Sciatic nerve (tissue), 2 donors: ENCODE measurements at places on chromosomes 2 and 18. TPM values are rescaled to one million over a fixed set of nuclear protein-coding genes. Genes with fewer than 3 reads are reported as not detected.

DNA sequence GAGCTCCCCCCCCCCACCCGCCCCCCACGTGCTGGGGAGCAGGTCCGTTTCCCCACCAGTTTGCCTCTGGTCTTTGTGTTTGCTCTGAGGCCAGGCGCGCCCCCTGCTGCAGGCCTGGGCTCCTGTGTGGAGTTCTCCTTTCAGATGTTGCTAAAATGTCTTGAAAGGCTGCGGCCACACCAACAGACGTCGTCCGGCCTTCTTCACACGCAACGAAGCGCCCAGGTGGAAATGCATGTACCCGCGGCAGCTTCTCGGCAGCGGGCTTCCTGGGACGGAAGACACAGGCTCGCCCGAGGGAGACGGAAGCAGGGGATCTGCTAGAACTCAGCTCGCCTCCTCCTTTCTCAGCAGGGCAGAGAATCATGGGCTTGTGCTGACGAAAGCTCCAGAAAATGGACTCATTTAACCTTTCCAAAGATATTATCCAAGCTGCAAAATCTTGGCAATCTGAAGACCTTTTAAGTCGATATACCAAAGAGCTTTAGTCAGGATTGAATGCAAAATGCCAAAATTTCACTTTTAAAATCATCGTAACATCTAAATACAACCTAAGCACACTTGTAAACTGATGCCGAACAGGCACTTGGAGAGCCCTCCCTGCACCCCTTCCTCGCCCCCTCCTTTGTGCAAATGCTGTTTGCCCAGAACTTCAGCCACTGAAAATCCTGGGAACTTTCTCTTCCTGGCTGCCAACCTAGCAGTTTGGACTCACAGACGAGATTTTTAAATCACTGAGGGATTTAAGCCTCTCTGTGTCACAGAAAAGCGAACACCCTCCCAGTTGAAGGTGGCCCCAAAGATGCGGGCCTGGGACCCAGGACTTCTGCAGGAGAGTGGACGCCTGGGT lies 125.5 kb upstream of the ZNF516 start:
- DNase-seq = peak; percentile 82

DNA sequence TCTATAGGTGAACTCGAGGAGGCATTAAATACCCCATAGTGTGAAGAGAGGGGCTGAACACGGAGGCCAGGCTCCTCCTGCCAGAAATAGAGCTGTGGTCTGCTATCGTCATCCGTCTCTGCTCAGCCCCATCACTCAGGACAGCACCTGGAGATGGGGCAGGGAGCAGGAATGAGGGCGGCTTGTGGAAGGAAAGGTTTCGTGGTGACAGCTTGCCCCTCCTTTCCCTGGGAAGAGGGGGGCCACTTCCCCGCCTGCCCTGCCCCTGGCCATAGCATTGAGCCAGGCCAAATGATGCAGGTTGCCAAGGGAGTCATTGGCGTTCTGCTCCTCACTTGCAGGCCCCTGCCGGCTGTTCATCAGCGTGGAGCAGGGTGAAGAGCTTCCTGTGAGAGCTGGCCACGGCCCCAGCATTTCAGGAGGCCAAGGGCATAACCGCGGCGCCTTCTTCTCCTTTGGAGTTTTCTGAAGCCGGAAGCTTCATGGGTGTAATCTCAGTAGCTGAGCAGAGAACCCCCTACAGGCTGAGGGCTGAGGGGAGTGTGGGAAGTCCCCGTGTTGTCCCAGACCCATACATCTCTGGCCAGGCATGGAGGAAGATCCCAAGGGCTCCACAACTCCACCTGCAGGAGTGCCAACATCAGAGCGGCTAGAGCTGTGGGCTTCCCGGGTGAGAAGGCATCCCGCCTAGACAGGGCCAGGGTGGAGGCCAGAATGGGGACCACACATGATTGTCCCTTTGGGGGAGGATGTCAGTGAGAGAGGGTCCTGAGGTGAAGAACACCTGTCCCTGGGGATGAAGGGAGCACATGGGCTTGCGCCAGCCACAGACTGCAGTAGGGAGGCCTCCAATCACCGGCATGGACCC lies 112.5 kb upstream of the GLI2 start:
- DNase-seq = peak; percentile 43

DNA sequence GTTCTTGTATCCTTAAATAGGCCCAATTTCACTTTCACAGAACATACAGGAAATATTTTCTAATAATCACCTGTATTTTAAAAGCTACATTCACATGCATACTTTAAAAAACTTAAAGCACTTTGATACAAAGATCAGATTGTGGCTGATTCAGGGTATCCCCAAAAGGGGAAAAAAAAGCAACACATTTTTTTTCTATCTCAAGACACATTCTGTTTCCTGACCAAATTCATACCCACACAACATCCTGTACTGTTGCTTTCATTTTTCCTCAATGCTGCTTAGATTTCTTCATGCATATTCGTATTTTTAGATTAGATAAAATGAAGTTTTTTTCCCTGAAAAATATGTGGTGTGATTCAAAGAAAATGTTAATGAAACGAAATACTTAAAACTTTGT lies 122.5 kb downstream of the TMEFF2 start:
- no peak for DNase-seq

DNA sequence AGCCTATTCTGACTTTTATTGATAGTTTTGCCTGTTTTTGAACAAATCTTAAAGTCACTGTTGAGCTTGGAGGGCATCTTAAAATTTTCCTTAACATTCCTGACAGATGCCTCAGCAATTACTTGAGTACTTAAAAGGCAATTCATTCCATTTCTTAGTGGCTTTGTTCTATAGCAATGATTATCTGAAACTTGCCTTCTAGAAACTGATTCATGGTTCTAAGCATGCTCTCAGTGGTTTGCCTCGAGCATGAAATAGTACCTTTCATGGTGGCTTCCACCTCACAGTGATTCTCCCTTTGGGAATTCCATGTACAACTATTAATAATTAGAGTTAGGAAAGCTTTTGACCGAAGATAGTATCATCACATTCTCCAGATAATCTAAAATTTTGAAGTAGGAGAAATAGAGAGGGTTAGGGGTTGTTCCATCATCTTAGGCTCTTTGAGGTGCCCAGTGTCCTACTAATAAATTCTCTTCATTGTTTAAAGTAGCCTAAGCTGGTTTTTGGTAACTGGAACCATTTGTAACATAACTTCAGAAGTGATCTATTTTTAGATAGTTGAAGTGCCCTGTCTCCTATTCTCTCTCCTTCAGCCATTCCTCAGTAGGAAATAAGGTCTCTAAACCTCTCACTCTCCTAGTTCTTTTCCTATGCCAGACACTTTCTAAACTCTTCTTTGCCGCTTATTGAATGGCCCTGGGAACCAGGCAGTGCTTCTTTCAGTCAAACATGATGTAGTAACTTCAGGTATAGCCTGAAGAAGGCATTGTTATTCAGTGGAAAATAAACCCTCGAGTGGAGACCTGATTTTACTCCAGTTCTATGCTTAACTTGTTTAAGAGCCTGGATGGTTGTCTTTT lies 156.1 kb downstream of the HAUS1 start:
- no peak for DNase-seq

DNA sequence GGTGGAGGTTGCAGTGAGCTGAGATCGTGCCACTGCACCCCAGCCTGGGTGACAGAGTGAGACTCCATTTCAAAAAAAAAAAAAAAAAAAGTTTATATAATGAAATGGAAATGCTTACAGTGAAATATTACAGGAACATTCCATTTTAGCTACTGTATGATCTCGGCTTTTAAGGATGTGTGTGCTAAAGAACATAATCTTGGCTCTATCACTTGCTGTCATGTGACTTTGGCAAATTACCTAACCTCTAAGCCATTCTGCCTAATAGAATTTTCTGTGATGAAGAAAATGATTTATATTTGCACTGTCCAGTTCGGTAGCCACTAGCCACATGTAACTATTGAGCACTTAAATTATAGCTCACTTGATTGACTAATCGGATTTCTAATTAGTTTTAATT lies 36.3 kb downstream of the SMAD4 start:
- DNase-seq = no peak

DNA sequence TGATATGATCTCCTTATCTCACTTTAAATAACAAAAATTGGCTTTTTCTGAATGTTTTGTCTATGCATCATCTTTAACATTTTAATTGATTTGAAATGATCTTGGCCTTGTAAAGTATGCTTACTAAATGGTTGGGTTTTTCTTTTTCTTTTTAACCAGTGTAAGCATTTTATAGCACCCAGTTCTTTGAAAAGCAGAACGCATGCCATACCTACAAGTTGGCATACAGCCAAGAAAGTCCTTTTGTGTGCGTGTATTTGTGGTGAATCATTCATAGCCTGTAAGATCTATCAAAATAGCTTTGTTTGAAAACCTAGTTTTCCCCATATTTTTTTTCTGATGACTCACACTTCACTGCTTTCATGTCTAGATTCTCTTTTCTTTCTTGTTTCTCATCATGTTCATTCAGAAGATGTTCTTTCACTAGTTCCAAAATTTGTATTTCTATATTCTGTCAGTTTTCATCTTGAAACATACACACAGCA lies 4.1 kb upstream of the VRK2 start:
- no peak for DNase-seq

DNA sequence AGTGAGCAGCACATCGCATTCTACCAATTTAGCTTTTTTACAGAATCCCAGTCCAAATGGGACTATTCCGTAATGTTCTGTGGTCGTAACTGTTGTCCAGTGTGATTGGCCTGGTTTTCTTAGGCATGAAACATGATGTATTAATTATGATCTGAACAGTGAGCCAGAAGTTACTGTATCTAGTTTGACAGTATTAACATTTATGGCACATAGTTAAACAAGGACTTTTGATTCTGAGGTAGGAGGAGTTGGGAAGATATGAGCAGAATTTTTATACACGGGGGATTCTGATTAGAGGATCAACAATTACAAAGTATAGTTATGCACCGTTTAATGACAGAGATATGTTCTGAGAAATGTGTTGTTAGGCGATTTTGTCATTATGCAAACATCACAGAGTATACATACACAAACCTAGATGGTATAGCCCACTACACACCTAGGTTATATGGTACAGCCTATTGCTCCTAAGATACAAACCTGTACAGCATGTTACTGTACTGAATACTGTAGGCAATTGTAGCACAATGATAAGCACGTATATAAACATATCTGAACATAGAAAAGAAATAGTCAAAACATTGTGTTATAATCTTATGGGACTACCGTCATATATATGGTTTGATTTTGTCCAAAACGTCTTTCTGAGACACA lies 85.0 kb downstream of the DPP10 start:
- DNase-seq = no peak

- peak; percentile 41 for DNase-seq
Observed at GRCh38 chr2:3487432-3487831, 31.9 kb downstream of the ADI1 start.

- DNase-seq = no peak
Observed at GRCh38 chr2:49714454-49714853, 560.1 kb upstream of the FSHR start.

- DNase-seq = no peak
Observed at GRCh38 chr2:187702157-187702556, 147.9 kb upstream of the TFPI start.

DNA sequence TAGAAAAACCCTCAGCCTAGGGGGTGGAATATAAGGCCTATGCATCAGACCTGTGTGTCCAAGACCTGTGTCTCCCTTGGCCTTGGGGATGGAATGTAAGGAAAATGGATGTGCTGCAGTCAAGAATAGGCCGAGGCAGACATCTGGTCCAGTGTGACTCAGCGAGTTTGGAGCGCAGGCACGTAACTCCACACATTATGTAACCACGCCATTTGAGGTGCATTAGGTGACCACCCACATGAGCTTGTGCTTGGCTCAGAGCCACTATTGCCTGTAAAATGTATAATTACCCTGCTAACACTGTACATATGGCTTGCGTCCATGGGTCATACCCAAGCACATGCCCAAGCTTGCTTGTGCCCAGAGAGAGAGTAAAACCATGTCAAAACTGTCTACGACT lies 580.9 kb upstream of the HNMT start:
- no peak for DNase-seq

DNA sequence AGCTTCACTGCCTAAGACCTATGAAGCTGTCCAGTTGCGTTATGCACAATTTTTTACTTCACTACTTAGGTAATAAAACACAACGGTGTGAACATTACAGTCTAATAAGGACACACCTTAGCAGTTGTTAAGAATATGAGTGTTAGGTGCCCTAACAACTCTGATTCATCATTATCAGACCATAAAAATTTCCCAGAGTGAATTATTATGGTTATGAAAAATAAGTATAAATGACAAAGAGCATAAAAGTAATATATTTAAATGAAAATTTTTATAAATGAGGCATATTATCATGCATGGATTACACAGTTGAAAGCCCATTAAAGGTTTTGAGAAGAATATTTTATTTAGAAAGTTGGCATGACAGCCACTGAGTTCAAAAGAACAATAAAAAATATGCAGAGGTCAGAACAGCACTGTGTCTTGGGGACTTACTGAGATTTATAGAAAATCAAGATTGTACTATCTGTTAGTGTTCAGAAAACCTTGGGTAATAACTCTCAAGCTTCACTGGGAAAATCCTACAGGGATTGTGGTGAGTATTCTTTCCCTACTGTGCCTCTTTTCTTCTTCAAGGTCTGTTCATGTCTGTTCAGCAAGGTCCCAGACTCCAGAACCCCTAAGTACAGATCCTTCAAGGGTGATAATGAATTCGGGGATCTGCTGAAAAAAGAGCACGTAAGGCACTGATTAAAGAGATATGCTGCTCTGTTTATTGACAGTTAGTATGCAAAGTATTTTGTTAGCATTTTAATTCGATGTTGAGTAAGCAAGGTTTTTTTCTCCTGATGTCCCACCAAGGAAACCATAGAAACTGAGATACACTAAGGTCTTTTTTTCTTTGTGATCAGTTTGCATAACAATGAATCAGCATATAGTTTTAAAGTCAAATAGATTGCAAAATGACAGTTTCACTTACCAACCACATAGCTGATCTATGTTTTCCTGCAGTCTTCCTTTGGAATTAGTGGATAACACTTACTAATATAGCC lies 250.0 kb downstream of the DSEL start:
- no peak for DNase-seq

Gene GNAL
- total RNA-seq = 17.1 TPM

Gene HS6ST1
- 27.2 TPM for total RNA-seq

Gene IL1R1
- total RNA-seq = 49.9 TPM

Gene KCNG2
- 0.22 TPM for total RNA-seq

Gene OTOS
- total RNA-seq = not detected

Gene ATP6V1B1
- total RNA-seq = 1.3 TPM
